Stimulated activated CD4-positive, alpha-beta T cell treated with anti-CD3 and anti-CD28 coated beads, Interleukin-4, amount 100 ng/mL, for 4 hours (primary cell): ENCODE measurements at places on chromosomes 12 and 14.

DNA sequence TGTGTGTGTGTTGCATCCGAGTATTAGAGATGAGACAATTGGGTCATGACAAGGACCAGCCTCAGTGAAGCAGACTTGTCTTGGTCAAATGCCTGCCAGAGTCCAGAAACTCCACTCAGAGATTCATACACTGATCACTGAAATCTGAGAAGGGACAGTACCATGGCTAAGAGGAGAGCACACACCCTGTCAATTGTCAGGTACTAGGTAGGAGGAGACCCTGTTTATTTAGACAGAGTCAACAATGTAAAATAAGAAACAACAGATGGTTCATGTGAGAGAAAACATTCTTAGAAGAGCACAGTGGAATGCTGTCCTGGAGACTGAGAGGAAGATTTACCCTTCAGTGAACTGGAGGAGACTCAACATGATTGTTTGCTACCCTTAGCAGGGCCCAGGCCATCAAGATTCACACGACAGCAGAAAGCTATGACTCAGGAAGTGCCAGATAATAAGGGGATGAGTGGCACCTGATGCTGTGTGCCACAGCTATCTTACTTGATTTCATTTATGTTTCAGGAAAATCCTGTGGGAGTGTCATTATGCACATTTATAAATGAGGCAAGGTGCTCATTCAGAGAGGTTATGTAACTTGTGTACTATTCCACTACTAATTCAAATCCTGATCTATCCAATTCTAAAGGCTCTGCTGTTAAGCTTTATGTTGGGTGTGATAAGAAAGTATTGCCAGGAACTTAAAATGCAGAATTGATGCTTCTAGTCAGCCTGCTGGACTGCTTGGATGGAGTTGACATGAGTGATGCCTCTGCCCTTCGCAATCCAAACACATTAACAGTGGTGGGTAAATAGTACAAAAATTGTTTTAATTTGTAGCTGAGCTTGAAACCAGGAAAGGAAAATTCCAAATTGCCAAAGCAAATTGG, 136.6 kb upstream of the NEDD1 start:
- no peak for DNase-seq

DNA sequence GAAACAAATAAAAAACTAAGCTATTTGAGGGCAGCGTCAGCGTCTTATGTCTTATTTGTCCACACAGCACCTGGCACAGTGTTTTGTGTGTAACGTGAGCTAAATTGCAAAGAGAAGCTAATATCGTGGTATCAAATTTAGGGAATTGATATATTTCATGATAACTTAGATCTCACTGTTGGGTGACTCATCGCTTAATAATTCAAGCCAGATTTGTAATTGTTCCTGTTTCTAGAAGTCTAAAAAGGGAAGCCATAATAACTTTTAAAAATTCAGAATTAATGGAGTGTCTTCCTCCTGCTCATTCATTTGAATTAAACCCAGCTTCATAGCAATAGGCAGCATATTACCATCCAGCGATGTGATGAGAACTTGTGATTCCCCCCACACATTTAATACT, 214.7 kb downstream of the PDZRN4 start:
- DNase-seq, result no peak

- DNase-seq, result no peak
These were observed 93.9 kb downstream of the PLBD1 start for GRCh38 chr12:14473707-14474287.

- DNase-seq, result no peak
These were observed 41.6 kb downstream of the USP15 start for GRCh38 chr12:62301799-62302133.

DNA sequence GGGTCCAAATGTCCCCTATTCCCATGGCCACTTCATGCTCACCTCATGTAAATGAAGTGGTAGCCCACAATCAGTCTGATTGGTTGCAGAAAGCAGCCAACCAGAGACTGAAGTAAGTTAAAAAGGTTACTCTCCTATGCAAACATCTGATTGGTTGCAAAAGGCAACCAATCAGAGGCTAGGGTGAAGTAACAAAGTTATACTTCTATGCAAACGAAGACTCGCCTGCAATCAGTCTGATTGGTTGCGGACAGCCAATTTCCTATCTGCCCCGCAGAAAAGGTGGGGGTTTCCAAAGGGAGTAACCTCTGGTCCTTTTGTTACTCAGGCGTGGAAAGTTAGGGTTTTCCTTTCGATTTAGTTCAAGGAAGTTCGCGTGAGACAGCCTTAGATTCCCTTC, 208.1 kb upstream of the NEDD1 start:
- no peak for DNase-seq

- no peak for DNase-seq
These were observed 59.5 kb downstream of the RTN1 start for GRCh38 chr14:59811073-59811472.

DNA sequence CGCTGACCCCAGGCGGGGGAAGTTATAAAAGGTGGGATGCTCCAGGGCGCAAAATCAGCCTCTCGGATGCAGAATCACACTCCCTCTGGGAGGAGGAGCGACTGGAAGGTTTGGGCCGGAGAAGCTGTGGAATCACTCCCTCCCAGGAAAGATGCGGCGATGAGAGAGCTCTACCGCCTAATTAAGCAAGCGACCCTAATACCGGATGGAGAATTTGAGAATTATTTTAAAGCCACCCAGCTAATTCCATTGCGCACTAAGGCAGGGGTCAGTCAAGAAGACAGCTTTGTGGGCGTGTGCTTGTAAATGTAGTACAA, 1.9 kb downstream of the COL2A1 start:
- no peak for DNase-seq

DNA sequence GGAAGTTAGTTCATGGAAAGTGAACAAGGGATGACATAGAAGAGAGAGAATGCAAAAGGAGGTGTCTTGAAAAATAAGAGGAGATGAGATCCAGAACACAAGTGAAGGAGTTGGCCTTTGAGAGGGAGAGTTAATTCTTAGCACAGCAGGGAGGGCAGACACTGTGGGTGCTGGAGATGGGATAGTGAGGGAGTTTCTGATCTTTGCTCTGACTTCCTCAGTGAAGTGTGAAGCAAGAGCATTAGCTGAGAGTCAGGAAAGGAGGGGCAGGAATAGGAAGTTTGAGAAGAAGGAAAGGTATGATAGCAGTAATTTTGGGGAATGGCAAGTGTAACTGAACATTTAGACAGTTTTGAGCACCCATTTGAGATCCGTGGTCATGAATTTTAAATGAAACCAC, 75.8 kb upstream of the COCH start:
- DNase-seq, result no peak

DNA sequence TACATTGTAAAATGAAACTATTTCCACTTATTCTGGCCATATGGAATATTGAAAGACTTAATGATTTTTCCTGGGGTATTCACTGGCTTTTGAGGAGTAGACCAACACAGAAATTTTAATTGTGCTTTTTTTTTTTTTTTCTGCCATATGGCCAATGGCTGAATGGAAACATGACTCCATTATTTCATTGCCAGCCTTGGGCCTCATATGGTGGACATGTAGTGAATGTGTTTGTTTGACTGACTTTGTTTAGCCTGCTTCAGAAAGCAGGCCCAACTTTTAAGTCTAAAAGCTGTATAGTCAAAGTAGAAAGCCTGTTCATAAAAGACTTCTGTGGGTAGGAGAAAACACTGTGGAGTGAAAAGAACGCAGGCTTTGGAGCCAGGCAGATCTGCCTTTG, 2.4 kb downstream of the GNG2 start:
- DNase-seq, result no peak

- DNase-seq, result no peak
These were observed 353.9 kb downstream of the DUSP6 start for GRCh38 chr12:88998421-88998820.

DNA sequence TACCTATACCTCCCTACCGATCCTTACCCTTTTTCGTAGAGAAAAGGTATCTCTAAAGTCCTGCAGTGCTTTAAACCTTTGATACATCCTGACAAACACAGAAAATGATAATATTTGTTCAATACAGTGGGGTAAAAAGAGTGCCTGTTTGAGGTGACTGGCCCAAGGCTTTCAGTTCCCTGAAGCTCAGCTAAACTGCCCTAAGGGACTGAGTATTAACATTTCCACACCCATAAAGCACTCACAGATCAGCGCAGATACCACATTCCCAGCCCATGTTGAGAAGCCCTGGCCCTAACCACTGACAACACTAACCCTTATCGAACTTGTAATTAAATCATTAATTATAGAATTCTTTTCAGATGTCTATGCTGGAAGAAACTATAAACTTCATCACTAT, 108.7 kb downstream of the DIP2B start:
- no peak for DNase-seq

- DNase-seq, result no peak
These were observed 234.7 kb upstream of the E2F7 start for GRCh38 chr12:77299910-77300669.

DNA sequence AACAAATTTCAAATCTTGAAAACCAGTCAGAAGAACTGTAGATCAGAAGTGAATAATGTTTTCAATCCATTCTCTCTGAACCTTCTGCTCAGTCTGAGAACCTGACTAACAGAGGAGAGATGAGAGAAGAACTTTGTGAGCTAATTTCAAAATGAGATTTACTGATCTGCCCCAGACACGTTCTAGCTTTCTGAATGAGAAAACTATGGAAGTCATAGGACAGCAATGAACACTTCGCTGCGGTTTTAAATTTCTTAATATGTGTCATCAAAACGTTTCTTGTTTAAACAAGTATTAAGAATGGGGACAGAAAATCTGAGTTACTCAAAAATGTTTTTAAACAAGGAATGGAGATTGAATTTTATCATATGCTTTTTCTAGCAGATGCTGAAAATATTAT, 66.6 kb upstream of the FAR2 start:
- DNase-seq, result no peak

- no peak for DNase-seq
These were observed 188.8 kb downstream of the ESRRB start for GRCh38 chr14:76564471-76565422.

DNA sequence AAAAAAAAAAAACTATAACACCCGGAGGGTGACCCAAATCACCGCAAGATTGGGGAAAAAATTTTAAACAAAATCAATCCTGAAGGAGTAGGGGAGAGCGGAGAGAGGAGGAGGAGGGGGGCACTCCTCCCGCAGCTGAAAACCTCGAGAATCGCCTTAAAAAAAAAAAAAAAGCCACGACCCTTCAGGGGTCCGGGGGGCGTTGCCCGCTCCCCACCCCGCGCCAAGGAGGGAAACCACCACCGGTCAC, 254 bp downstream of the GTF2A1 start:
- DNase-seq, result no peak

DNA sequence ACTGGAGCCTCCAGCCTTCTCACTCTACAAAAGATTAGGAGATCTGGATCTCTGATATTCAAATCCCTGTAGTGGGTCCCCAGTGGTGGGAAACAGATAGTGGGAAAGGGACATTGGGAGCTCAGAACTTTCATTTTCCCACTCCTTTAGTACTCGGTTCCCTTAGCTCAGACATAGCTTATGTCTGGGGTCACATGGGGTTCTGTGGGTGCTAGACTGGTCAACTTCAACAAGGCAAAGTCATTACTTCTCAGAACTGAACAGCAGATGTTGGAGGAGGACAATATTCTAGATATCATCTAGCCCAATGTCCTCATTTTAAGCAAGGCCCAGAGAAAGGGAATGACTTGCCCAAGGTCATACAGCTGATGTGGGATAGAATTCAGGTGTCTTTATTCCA, 19.5 kb upstream of the ITGA5 start:
- DNase-seq, result no peak

DNA sequence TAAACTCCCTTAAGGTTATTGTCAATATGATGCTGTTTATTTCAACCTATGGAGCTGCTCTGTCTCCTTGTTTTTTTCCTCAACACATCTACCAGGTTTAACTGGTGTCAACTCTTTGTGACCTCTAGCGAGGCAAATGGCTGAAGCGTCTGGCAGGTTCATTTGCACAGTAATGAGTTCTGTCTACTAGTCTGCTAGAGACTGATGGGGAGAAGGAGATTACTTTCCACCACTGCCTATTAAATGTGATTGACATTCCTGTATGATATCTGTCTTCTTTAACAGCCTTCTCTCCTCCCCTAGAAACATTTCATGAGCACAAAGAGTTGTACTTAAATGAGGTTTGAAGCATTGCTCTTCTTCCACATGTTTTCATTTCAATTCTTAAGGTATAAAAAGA, 253.7 kb downstream of the SLC6A15 start:
- DNase-seq, result no peak
